ENCODE measurements at places on chromosomes 11 and 22.

DNA sequence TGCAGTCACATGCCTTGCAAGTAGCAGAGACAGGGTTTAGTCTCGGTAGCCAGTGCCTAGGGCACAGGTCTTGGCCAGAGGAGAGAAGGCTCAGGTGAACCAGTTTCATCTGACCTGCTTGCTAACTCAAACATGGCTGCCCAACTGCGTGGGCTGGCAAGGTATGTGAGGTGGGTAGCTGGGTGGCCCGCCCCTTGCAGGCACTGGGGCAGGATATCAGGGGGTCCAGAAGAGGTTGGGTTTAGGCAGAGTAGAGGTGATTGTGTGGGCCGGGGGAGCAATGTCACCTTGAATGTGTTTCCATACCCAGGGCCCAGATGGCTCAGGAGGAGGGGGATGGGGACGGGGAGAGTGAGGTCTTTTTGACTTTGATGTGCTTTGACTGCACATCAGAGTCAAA, 37.7 kb downstream of the ST3GAL4 start:
- no peak for DNase-seq

DNA sequence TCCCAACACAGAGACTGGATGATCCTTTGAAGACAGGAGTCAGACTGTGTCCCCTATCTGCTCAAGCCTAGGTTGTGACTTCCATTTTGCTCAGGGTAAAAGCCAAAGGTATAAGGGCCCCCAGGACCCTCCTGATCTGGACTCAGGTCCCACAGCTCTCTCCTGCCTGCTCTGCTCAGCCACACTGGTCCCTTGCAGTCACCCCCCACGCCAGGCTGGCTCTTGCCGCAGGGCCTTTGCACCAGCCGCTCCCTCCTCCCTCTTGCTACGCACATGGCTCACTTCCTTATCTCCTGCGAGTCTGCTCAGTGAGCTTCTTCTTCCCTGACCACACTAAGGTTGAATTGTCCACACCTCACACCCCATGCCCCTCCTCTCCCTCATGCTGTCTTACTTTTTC, 28.4 kb upstream of the CACNG2 start:
- DNase-seq, result no peak

- no peak for DNase-seq
Observed at GRCh38 chr11:34999453-34999852, 83.0 kb downstream of the PDHX start.

- no peak for DNase-seq
Observed at GRCh38 chr11:123427405-123427804, 2.7 kb upstream of the GRAMD1B start.

- DNase-seq, result no peak
Observed at GRCh38 chr11:19234231-19234817, 6.4 kb downstream of the E2F8 start.
